ENCODE measurements at places on chromosomes 2 and 18. TPM values are rescaled to one million over a fixed set of nuclear protein-coding genes. Genes with fewer than 3 reads are reported as not detected.

The UGT1A10 gene
- 3.0 TPM for total RNA-seq

The AGXT gene
- total RNA-seq, result 0.31 TPM

The ACP1 gene
- 97.5 TPM for total RNA-seq

The PLGLB1 gene
- total RNA-seq, result 1.7 TPM

The ATG16L1 gene
- 35.4 TPM for total RNA-seq

The IL36A gene
- not detected for total RNA-seq

The EFEMP1 gene
- 81.2 TPM for total RNA-seq

DNA sequence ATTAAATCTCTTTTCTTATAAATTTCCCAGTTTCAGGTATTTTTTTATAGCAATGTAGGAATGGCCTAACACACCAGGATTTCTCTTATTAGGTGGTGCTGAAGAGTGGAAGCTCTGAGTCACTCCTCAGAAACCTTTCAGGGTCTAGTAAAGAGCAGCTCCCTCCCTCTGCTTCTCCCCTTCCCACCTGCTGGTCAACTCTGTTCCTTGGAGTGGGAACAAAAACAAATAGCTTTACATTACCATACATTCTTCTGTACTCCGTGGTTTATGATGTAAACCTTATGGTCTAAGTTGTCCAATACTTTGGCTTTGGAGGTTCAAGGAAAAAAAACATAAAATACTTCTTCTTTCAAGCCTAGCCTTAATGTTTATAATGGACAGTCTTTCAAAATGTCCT lies 2.7 kb upstream of the IL1R1 start:
- no peak for DNase-seq

- no peak for DNase-seq
Observed at GRCh38 chr2:24411488-24412151, 51.3 kb upstream of the ITSN2 start.

DNA sequence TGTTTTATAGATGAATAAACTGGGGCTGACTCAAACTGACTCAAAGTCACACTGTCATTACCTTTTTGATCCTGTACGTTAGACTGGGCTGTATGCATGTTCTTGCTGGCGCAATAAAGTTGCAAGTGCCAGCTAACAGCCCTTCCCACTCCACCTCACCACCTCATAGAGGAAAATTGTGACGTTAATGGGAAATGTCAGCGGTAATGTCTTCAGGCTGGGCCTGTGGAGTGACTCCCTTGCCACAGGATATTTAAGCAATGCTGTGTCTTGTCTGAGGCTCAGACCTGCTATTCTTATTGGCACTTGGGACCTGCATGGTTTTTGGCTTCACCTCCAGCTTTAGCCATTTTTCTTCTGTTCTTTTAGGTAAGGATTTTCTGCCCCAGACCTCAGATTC lies 25.2 kb upstream of the CASP10 start:
- DNase-seq, result no peak

DNA sequence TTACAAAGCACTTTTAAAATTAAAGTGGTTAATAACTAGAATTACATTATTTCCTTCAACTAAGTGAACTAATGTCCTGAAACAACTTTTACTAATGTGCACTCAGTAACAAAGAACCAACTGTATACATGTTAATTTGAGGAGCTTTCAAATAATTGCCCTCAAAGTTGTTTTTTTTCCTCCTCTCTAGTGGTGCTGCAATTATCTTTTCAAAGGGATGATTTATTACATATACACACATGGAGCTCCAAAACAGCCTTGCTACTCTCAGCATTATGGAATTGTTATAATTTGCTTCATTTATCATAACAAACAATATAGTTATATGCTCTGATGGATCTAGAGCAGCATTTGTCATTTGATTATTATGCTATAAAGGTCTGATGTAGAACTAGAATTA lies 246.3 kb upstream of the RASGRP3 start:
- DNase-seq, result no peak

DNA sequence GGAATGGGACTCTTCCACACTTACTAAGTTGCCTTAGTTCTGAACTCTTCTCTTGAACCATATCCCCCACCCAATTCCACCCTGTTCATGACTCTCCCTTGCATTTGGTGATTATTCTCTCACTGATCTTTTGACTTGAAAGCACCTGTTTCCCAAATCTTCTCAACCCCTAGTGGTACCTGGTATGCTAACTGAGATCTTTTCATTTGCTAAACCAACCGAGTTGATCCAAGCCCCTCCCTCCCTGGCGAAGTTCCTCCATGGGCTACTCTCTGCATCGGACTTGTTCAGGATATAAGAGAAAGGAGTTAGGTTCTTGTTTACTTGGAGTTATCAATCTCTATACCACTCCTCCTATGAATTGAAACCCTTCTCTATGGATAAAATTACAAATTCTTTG lies 593.5 kb downstream of the BCL11A start:
- DNase-seq, result no peak

GRCh38 chr2:141959941-141960340 lies 170.9 kb downstream of the LRP1B start:
- no peak for DNase-seq
